NCI-H446 treated with DMSO at 0.1 percent for 48 hours (cell line): ENCODE measurements at places on chromosomes 1 and 21.

DNA sequence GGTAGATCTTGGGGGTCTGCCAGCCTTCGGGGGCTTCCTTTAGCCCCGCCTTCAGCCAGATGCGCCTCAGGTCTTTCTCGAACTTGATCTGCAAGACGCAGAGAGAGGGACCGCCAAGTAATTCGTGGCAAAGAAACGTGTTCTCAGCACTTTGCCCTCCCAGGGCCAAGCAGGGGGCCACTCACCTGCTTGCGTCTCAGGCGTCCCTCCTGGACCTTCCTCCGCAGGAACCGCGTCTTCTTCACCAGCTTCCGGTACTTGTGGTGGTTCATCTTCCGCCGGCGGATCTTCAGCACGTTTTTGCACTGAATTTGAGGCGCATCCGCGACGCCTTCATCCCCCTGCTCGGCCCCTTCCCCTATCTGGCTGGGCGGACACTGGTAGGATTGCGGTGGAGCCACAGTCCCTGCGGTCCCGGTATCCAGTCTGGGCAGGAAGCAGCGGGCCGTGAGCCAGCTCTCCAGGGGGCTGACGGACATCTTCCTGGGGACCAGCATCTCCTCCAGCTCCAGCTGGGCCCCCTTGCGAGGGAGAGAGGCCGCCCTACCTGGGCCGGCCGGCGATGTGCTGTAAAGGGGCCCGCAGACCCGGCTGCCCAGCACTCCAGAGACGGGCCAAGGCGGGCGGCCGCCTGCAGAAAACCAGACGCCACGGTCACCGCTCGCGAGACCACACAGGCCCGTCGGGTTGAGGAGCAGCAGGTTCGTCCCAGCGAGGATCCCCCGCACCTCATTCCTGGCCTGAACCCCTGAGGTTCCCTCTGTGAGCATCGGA is 1.0 kb downstream of the AURKAIP1 start:
- DNase-seq: no peak

- DNase-seq: no peak
Measured at GRCh38 chr1:12215118-12215961, 14.5 kb upstream of the VPS13D start.

DNA sequence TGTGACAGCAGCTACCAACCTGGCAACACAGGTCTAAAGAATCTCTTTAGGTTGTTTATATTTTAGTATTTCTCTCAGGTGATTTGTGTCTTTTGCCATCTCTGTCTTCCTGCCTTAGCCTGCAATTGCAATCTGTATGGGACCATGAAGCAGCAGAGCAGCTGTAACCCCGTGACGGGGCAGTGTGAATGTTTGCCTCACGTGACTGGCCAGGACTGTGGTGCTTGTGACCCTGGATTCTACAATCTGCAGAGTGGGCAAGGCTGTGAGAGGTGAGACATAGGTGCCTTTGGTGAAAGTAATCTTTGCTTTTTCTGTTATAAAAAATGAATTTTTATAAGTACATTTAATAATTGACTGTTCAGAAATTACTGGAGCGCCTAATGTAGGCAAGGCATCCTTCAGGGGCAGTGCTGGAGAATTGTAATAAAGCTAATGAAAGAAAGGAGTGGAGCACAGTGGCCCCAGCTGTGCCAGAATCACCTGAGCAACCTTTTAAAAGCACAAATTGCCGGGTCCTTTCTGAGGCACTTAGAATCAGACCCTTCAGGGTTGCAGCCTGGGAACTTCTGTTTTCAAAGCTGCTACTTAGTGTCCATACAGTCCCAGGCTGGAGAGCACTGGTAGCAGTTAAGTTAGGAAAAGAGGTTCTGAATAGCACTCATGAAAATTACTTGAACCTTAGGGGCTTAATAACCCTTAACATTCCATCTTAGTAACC is 60.6 kb upstream of the LAMC2 start:
- DNase-seq: no peak

DNA sequence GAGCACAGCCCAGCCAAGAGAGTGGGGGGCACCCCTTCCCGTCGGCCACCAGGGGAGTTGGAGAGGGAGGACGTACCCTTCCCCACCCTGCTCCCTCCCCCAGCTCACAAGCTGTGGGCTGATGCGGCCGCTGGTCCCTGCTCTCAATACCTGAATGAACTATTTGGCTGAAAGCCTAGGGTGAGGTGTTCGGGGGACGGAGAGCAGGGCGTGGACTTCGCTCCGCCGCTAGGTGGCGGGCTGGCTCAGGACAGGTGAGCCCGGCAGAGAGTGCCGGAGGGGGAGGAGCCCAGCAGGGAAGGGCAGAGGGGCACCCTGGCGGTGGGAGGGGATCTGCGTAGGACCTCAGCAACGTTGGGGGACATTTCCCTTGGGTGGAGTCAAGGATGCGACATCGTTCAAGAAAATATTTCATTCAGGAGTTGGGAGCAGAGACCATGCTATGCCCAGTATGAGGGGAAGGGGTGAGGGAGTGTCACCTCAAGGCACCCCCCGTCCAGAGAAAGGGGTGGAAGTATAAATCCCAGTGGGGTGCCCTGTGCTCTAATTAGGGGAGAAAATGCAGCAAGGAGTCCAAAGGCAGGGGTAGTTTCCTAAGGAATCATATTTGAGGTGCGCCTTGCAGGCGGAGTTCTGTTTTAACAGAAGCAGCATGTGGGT is 12.0 kb upstream of the RHBG start:
- no peak for DNase-seq

GRCh38 chr1:189567890-189568289 is 909.8 kb downstream of the BRINP3 start:
- DNase-seq: peak; percentile 52

- no peak for DNase-seq
Measured at GRCh38 chr1:221635305-221635704, 106.6 kb downstream of the DUSP10 start.

- no peak for DNase-seq
Measured at GRCh38 chr1:56648546-56648945, 3.4 kb downstream of the PRKAA2 start.

- DNase-seq: no peak
Measured at GRCh38 chr1:209531549-209531948, 52.0 kb upstream of the CAMK1G start.

DNA sequence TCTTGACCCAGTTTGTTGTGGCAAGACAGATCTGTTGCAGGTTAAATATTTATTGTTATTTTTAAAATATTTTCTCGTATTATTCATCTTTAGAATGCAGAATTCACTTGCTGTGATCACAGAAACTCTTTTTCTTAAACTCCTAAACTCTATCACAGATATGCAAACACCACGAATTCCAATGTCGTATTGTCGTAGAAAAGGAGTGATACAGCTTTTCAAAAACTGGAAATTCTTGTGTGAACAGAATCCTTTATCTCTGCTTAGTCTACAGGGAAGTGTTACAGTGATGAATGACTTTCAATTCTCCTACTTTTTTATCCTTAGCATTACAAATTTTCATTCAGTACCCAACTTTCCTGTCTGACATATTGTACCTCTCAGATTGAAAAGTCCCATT is 1329.5 kb upstream of the B3GALT2 start:
- no peak for DNase-seq

- peak; percentile 69 for DNase-seq
Measured at GRCh38 chr1:96016219-96016618, 705.4 kb upstream of the PTBP2 start.

GRCh38 chr1:172929006-172929405 is 121.7 kb downstream of the TNFSF18 start:
- no peak for DNase-seq

DNA sequence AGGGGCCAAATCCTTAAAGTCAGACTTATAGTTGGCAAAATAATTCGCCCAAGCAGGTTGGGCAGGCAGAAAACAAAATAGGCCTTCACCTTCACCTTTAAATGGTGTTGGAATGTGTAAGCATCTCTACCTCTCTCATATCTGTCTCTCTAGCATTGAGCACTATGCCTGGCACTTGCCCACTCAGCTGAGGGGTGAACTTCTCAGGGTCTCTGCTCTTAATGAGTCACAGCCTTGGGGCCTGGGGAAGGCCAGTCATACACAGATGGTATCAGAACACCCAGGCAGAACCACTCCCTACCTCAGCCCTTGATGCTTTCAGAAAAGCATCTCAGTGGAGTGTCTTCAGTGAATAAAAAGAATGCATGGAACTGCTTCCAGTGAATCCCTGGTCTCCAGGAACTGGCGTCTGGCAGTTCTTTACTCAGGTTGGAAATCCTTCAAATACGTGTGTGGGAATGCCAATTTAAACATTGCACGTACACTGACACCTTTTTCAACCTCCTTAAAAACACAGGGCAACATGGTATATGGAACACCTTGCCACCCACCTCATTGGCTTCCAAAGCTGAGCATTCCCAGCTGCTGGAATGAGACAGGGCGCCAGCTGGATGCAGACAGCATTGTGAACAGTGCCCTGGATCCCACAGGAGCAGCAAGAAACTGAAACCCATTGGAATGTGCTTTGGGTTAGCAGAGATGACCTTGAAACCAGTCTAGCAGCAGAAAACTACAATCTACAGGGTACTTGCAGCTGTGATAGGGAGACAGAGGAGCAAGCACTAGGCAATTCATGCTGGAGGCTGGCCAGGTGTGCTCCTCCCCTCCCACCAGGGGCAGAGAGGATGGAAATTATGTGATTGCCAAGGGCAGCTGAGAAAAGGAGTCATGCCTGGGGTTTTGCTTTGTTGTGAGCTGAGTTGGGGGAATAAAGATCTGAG is 30.0 kb downstream of the ZNF697 start:
- no peak for DNase-seq

DNA sequence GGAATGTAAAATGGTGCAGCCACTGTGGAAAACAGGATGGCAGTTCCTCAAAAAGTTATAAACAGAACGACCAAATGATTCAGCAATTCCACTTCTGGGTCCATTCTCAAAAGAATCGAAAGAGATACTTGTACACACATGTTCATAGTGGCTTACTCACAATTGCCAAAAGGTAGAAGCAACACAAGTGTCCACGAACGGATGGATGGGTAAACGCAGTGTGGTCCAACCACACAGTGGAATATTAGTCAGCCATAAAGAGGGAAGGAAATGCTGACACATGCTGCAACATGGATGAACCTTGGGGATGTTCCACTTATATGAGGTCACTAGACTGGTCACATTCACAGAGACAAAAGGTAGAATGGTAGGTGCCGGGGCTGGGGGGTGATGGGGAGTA is 5.3 kb downstream of the KRTAP10-1 start:
- no peak for DNase-seq

- DNase-seq: no peak
Measured at GRCh38 chr1:42740851-42741580, 980 bp upstream of the CLDN19 start.

GRCh38 chr1:41222496-41222895 is 19.6 kb downstream of the SCMH1 start:
- DNase-seq: no peak

DNA sequence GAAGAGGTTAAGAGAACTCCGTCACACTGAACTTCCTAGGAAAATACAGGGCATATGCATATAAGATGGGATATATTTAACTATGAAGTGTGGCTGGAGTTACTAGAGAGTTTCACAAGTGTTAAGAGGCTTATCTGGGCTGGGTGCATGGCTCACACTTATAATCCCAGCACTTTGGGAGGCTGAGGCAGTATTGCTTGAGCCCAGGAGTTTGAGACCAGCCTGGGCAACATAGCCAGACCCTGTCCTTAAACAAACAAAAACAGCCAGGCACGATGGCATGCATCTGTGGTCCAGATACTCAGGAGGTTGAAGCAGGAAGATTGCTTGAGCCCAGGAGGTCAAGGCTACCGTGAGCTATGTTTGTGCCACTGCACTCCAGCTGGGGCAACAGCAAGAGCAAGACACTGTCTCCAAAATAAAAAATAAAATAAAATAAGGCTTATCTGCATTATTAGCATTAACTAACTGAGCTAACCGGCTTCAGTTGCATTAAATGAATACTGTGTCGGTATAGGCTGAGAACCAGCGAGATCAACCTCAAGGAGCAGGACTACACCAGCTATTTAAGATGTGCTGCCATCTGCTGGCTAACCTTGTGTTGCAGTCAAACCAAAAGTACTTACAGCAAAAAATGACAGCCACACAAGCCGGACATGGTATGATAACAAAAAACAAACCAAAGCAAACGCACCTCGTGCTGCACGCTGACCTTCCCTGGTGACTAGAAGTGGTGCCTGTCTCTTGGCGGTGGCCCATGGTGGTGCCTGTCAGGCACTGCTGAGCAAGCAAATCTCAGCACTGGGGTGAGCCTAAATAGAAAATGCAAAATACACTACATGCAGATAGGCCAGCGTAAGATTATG is 19.7 kb upstream of the RBBP5 start:
- DNase-seq: peak; percentile 66

DNA sequence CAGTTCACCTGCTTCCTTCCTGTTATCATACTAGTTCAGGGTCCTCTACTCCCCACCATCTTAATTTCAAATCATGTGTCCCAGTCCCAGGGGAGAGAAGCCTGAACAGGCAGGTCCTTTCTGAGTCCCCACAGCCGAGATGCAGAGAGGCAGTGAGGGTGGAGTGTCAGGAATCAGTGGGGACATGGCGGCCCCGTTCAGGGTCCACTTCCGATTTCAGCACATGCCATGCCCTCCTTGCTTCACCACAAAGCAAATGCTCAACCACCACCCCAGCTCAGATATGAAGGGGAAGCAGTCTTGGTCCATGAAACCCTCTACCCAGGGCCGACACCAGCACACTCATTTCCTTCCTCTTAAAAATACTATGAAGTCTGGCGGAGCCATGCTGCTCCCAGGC is 5.2 kb upstream of the SEMA4A start:
- DNase-seq: no peak

DNA sequence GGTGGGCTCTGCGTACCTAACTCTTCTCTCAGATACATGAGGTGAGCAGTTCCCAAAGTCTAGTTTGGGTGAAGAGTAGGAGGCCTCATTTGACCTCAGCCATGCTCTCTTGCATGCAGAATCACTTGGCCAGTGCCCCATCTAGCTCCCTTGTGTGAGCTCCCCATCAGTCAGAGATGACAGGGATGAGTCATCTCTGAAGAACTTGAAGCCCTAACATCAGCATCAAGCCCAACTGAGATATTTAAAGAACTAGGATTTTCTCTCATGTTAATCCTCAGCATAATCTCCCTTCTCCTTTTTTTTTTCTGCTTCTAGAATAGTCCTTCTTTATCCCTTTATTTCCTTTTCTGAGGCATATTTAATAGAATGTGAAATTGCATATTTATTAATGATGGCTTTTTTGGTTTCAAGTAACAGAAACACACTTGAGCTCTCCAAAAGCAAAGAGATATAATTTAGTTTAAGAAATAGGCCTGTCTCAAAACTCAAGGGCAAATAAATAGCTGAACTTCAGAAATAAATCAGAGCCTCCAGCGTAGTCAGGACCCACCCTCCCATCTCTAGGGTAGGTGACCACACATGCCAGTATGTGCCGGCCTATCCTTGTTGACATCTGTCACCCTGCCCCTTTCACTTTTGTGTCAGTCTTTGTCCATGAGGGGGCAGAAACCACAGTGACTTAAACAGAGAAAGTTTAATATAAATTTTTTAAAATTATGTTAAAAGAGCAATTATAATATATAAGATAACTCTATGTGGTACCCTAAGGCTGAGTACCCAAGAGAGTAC is 112.3 kb downstream of the TSEN15 start:
- DNase-seq: peak; percentile 47

GRCh38 chr1:94422115-94422820 is 4.1 kb downstream of the ABCD3 start:
- no peak for DNase-seq

DNA sequence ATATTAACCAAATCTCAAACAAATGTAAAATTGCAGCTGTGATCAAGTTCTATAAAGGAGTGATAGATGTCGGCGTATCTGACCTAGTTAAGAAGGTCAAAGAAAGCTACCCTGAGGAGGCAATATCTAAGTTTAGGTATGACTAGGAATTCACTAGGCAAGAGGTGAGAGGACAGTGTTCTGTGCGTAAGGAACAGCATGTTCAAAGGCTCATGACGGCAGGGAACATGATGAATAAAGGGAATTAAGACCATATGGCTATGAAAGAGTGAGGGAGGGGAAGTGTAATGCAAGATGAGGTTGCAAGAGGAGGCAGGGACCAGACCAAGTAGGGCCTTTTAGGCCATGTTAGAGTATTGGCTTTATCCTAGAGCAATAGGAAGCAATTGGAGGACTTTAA is 8.6 kb downstream of the LIX1L start:
- no peak for DNase-seq
